Renal cortex interstitium (tissue), 15 donors: ENCODE measurements at places on chromosomes 6 and 20. TPM values are rescaled to one million over a fixed set of nuclear protein-coding genes. Genes with fewer than 3 reads are reported as not detected.

Gene ETV7
- polyA plus RNA-seq, result 0.10 TPM

Gene PLCB1
- 36.5 TPM for polyA plus RNA-seq

Gene REM1
- polyA plus RNA-seq, result 0.91 TPM

Gene HLA-DPA1
- 32.9 TPM for polyA plus RNA-seq

Gene ZNF831
- 0.10 TPM for polyA plus RNA-seq

Gene CDC40
- polyA plus RNA-seq, result 39.9 TPM

Gene ADGRF4
- 0.14 TPM for polyA plus RNA-seq

Gene TENT5A
- 3.4 TPM for polyA plus RNA-seq
